ENCODE measurements at places on chromosomes 2 and 18.

GRCh38 chr2:118711603-118712002, 135.8 kb downstream of the EN1 start:
- no peaks in the 10 kb centered on the region for H3K36me3 ChIP-seq
- H3K27me3 ChIP-seq, result no peaks in the 10 kb centered on the region
- H3K4me1 ChIP-seq, result no peaks in the 10 kb centered on the region

DNA sequence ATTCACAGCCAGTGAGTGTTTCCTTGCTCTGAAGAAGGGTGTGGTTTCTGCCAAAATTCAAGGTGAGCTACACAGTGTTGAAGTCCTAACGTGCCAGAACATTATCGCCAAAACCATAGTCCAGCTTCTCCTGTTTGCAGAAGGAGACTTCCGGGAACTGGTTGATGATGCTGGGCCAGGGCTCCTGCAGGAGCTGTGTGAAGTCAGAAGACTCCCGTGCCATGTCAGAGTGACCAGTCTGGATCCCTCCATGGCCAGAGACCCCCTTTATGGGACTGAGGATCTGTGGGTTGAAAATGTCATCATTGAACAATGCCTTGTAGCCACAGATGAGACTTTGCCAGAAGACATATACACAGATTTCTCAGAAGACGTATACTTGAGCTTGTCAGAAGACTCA, 96.0 kb upstream of the RAB12 start:
- no peaks in the 10 kb centered on the region for H3K4me1 ChIP-seq
- H3K27ac ChIP-seq, result no peak overlapping the region
- no peak for DNase-seq
- no peaks in the 10 kb centered on the region for H3K27me3 ChIP-seq
- no peak overlapping the region for H3K4me3 ChIP-seq
- H3K36me3 ChIP-seq, result no peaks in the 10 kb centered on the region

DNA sequence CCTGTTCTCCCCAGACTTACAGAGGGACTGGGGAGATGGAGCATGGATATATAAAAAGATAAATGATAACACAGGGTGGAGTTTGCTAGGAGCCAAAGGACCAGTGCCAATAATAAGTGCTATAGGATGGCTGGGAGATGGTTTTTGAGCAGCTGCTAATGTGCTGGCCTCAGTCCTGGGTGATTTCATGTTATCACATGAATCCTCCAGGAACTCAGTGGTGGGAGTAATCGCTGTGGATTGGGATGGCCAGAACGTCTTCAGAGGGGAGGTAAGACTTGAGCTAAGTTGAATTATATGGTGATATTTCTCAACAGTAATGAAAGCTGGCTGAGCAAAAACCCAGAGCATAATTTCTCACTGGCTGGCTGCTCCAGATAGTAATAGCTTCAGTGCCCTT, 441.4 kb downstream of the SLC4A3 start:
- H3K27me3 ChIP-seq, result no peaks in the 10 kb centered on the region
- no peaks in the 10 kb centered on the region for H3K4me1 ChIP-seq
- H3K36me3 ChIP-seq, result no peaks in the 10 kb centered on the region
- no peak for DNase-seq
- H3K4me3 ChIP-seq, result no peak overlapping the region

DNA sequence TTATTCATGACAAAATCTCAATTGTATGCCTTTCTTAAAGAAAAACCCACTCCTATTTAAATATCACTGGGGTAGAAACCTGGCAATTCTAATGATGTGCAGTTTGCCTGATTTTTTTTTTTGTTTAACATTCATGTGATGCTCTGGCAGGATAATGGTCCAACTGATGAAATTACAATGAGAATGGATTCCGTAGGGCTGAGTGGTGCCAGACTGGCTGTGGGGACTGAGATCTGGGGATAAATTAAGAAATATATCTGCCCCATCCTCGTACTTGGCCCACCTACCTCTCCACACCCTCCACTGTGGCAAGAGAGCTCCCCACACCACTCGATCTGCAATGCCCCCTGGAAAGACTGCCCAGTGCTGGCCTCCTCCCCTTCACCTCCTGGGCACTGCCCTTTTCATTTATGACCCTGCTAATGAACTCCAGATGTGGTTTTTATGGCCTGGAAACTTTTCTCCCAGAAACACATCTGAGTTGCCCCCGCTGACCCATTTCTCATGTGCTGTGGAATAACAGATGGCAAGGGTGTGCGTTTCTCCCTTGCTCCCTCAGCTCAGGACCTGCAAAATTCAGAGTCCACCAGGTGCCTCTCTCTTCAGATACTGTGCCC, 33.0 kb upstream of the RPL37A start:
- H3K4me1 ChIP-seq, result no peaks in the 10 kb centered on the region
- no peak overlapping the region for H3K4me3 ChIP-seq
- H3K36me3 ChIP-seq, result peaks cover 29% of the 10 kb centered on the region
- no peaks in the 10 kb centered on the region for H3K27me3 ChIP-seq
- DNase-seq, result no peak
- no peak overlapping the region for H3K27ac ChIP-seq

- peaks cover 22% of the 10 kb centered on the region for H3K36me3 ChIP-seq
- H3K27me3 ChIP-seq, result no peaks in the 10 kb centered on the region
- H3K27ac ChIP-seq, result peak overlapping the region; percentile 22
- no peak for DNase-seq
These were observed 4.1 kb downstream of the LDAH start for GRCh38 chr2:20818820-20819219.

GRCh38 chr2:85413592-85414420, 3.6 kb upstream of the CAPG start:
- H3K27ac ChIP-seq, result peak overlapping the region; percentile 62
- H3K27me3 ChIP-seq, result no peaks in the 10 kb centered on the region
- no peaks in the 10 kb centered on the region for H3K36me3 ChIP-seq
- peak overlapping the region; percentile 85 for H3K4me3 ChIP-seq
- DNase-seq, result no peak

GRCh38 chr18:60936101-60936500, 397.1 kb upstream of the CDH20 start:
- H3K27me3 ChIP-seq, result no peaks in the 10 kb centered on the region
- H3K4me3 ChIP-seq, result no peak overlapping the region
- no peak for DNase-seq
- no peaks in the 10 kb centered on the region for H3K4me1 ChIP-seq

DNA sequence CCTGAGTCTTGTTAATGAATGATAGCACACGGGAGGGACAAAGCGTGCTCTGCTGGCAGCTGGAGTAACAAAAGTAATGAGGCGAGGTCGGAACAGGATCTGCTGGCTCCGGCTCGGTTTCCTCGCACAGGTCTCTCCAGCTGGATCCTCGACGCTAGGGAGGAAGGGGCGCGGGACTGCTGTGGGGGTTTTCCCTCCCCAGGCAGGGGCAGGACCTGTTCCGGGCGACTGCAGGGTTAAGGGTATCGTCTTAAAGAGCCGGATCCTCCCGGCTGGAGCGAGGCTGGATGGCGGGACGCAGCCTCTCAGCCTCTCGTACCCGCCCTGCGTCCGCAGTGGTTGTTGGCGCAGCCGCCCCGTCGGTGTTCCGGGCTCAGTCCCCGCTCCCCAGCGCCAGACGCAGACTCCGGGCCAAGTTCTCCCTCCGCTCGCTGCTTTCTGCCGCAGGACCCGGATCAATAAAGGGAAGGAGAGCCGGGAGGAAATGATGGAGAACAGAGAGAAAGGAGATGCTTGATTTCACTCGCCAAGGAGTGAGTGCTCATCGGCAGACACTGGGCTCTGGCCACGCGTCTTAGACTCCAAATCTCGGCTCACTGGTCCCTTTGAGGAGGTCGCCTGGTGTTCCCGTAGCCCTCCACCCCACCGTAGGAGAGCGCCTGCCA, 1.1 kb upstream of the LIPG start:
- H3K36me3 ChIP-seq, result no peaks in the 10 kb centered on the region
- peak overlapping the region; percentile 63 for H3K4me3 ChIP-seq
- DNase-seq, result no peak

- no peak for DNase-seq
- no peak overlapping the region for H3K4me3 ChIP-seq
- H3K27ac ChIP-seq, result no peak overlapping the region
- no peaks in the 10 kb centered on the region for H3K27me3 ChIP-seq
- H3K36me3 ChIP-seq, result peaks cover 77% of the 10 kb centered on the region
- peaks cover 15% of the 10 kb centered on the region for H3K4me1 ChIP-seq
These were observed 17.0 kb upstream of the BCL2 start for GRCh38 chr18:63336366-63337099.

DNA sequence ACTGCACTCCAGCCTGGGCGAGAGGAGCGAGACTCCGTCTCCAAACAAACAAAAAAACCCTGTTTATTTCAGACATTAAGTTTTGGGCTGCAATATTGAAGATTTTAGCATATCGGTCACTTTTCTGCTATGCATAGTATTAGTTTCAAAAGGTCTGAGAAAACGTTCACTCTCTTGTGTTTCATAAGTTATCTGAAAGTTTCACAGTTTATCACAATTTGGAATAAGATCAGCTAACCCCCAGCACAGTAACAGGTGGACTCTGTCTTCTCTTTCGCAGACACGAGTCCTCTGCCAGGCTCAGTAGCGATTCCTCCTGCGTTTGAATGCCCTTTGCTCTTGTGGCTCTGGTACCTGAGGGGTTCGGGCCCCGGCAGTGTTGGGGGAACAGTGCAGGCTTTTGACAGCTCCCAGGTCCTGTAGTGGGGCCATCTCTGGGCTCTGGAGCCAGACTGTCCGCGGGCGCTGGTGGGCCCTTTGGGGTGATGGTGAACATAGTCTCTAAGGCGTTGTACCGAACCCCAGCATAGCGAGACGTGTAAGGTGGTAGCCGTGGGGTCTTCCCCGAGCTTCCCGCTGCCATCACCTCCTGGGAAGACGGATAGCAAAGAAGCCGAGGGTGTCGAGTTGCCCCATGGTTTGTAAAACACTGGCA, 20.4 kb downstream of the NFATC1 start:
- H3K27me3 ChIP-seq, result no peaks in the 10 kb centered on the region
- DNase-seq, result no peak
- no peak overlapping the region for H3K27ac ChIP-seq
- H3K4me3 ChIP-seq, result no peak overlapping the region
- peaks cover 6% of the 10 kb centered on the region for H3K4me1 ChIP-seq

DNA sequence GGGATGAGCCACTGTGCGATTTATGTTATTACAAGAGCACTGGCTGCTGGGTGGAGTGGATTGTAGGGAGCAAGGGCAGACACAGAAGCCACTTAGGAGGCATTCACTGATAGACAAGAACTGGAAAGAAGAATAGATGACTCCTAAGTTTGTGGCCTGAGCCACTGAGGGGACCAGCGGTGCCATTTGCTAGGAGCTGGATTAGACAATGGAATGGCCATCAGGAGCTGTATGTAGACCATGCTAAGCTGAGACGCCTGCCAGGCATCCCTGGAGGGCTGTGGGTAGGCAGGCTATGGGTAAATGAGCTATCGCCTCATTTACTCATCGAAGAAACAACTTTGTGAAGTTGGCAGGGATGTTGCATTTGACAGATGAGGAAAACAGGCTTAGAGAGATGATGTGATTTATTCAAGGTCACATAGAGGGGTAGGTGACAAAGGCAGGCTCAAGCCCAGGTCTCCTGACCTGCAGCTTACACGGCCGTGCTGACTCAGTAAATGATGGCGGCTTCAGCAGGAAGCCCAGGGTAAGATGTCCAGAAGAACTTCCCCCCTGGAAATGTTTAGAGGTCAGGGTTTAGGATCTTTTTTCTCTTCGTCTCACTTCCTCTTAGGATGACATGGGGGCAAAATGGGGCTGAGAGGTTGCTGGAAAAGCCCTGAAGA, 2.8 kb downstream of the MFSD2B start:
- peaks cover 42% of the 10 kb centered on the region for H3K27me3 ChIP-seq
- no peak for DNase-seq
- H3K4me1 ChIP-seq, result peaks cover 7% of the 10 kb centered on the region
- H3K36me3 ChIP-seq, result no peaks in the 10 kb centered on the region
- no peak overlapping the region for H3K27ac ChIP-seq

DNA sequence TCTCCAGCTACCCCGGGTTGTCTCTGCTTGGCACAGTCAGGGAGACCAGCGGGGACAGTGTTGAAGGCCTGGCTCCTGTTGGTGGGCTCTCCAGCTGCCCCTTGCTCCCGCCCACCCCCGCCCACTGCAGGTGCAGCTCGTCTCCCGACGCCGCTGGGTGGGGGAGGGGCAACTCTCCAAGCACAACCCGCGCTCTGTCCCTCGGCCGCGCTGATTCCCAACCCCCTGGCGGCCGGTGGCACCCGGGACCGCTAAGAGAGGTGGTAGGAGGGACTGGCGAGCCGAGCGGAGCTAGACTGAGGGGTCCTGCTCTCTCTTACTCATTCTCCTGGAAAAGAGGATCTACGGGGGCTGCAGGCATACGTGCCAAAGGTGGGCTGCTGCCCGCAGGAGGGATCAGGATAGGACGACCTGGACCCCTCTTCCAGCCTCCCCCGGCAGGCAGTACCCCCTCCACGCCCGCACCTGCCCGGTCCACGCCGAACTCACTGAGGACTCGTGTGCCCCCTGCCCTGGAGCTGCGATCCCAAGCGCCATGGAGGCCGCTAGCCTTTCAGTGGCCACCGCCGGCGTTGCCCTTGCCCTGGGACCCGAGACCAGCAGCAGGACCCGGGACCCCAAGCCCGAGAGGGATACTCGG, 44.5 kb downstream of the DDX18 start:
- DNase-seq, result no peak
- peaks cover 13% of the 10 kb centered on the region for H3K27me3 ChIP-seq
- peaks cover 2% of the 10 kb centered on the region for H3K4me1 ChIP-seq
- no peak overlapping the region for H3K27ac ChIP-seq

DNA sequence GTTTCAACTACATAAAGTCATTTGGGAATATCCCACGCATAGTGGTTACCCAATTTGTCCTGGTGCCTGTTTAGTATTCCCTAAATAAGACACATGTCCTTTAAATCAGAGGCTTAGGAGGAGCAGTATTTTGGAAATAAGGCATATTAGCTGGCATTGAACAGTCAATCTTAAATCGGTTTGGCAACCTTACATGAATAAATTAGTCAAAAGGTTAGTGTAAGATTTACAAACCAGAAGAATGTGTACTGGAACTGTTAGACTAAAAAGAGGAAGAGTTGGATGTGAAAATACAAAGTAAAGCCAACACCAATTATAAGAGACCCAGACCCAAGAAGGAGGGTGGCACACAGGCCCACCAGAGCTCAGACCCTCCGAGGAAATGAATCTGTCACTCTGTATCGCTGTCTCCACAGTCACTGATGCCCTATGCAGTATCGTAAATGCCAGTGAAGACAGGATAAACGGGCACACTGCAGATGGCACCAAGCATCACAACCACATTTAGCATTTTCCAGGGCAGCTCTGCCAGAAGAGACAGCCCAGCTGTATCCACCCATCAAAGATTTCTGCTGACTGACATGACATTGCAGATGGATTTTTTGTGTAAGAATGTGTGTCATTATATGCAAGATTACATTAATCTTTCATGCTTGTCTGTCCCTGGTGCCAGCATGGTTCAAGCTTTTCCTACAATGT, 90.4 kb downstream of the CERKL start:
- peaks cover 15% of the 10 kb centered on the region for H3K27me3 ChIP-seq
- H3K27ac ChIP-seq, result no peak overlapping the region
- H3K4me3 ChIP-seq, result no peak overlapping the region
- DNase-seq, result no peak
- H3K36me3 ChIP-seq, result no peaks in the 10 kb centered on the region
- peaks cover 6% of the 10 kb centered on the region for H3K4me1 ChIP-seq
